H9 (cell line): ENCODE measurements at places on chromosomes 3 and 15. TPM values are rescaled to one million over a fixed set of nuclear protein-coding genes. Genes with fewer than 3 reads are reported as not detected.

SIDT1 gene
- not detected in 2 replicates for total RNA-seq

TMOD2 gene
- 1.8 and 3.0 TPM in 2 replicates for total RNA-seq

RIOX2 gene
- total RNA-seq, result 13.1 and 15.5 TPM in 2 replicates

DNA sequence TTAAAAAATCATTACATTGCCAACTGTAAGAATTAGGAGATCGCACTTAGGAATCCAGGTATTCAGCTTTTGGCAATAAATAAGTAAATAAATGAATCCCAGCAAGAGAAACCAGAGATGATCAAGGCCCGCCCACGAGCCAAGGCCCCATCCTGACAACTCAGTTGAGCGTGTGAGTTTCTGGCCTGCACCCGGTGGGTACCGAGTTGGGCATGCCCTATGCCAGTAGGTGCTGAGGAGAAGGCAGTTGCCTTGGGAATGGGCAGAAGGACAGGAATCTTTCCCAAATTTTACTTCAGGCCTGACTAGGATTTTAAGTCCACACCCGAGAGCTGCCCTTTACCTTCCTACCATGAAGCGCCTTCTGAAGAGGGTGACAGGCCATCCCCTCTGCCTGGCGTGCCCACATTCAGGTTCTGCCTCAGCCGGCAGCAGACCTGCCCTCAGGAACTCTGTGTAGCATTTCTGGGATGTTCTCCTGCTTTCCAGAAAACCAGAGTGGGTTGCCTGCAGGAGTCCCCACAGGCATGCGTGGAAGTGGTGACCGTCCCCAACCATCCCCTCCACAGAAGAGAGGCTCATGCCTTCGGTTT, 99.3 kb upstream of the ALDH1A3 start:
- peaks cover 13% of the 10 kb centered on the region for H3K36me3 ChIP-seq
- no peak for DNase-seq
- H3K27me3 ChIP-seq, result no peaks in the 10 kb centered on the region
- no peaks in the 10 kb centered on the region; the same call in 1 of the 2 replicates for H3K4me1 ChIP-seq
- no peak overlapping the region for H3K4me3 ChIP-seq

GRCh38 chr3:165742351-165742750, 94.9 kb downstream of the BCHE start:
- H3K27me3 ChIP-seq, result no peaks in the 10 kb centered on the region
- H3K27ac ChIP-seq, result no peak overlapping the region
- no peak overlapping the region for H3K4me3 ChIP-seq

- no peak overlapping the region for H3K27ac ChIP-seq
- no peak for DNase-seq
- H3K36me3 ChIP-seq, result peaks cover 10% of the 10 kb centered on the region; the same call in 1 of the 2 replicates
- H3K27me3 ChIP-seq, result no peaks in the 10 kb centered on the region
These were observed 52.2 kb downstream of the EXOG start for GRCh38 chr3:38548154-38548931.

DNA sequence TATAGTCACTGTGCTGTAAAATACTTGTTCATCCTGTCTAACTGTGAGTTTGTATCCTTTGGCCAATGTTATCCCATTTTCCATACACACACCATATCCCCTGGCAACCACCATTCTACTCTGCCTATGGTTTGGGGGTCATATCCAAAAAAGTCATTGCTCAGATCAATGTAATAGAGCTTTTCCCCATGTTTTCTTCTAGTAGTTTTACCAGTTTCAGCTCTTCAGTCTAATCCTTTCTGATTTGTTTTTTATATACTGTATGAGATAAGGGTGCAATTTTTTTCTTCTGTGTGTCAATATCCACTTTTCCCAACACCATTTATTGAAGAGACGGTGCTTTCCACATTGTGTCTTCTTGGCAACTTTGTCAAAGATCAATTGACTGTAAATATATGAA, 14.0 kb upstream of the DLG1 start:
- no peaks in the 10 kb centered on the region for H3K36me3 ChIP-seq
- H3K4me1 ChIP-seq, result peaks cover 6% of the 10 kb centered on the region; the same call in 1 of the 2 replicates
- DNase-seq, result no peak
- H3K4me3 ChIP-seq, result no peak overlapping the region
- no peak overlapping the region for H3K27ac ChIP-seq
- no peaks in the 10 kb centered on the region for H3K27me3 ChIP-seq
